ENCODE measurements at places on chromosomes 1 and 21.
A peak's percentile ranks its signal among the peaks of the same experiment; 100 is the strongest.

DNA sequence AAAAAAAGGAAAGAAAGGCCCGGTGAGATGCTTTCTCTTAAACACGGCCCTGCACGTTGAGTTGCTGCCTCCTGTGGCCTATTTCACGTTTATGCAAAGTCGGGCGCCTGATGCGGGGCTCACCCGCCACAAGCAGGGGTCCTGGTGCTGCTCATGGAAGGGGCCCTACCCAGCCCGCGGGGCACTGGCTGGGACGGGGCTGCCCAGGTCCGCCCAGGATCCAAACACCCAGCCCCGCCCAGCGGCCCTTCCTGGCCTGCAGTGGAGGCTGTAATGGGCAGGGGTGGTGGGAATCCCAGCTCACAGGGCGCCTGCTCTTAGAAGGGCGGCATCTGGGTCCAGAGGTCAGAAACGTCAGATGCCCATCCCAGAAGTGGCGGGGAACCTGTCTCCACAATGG, 1.6 kb downstream of the COL6A2 start:
- DNase-seq = no peak

GRCh38 chr1:151199873-151200581, 1.7 kb downstream of the PIP5K1A start:
- no peak for DNase-seq

- no peak for DNase-seq
Measured at GRCh38 chr1:43729816-43730463, 22.6 kb downstream of the ST3GAL3 start.

DNA sequence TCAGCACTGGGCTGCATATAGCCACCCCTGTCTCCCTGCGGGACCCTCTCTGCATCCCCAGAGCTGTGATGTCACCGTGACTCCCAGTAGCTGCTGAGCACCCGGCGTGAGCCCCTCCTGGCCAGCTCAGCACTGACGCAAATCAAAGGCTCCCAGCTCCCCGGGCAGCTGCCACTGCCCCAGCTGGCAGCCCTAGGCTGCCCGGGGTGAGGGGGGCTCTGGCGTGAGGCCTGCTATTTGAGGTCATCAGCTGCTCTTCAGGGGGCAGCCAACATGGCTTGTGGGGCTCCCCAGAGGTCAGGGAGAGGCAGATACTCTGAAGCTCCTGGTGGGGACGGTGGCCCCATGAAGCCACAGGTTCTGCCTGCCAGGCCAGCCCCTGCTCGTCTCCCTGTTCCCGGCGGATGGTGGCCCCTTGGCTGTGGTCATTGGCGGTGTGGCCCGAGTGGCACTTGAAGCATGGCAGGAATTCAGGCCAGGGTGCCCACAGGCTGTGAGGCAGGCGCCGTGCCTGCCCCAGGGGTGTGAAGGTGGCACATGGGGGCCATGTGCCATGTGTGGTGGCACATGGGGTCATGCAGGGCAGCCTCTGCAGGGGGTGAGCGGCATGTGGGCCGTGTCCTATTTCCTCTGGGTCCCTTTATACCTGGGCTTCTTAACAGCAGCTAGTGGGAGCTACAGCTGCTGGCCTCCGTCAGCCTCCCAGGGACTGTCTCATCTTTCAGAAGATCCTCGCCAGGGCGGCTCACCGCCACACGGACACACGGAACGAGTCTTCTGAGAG, 85.4 kb downstream of the SIK1 start:
- DNase-seq = no peak

DNA sequence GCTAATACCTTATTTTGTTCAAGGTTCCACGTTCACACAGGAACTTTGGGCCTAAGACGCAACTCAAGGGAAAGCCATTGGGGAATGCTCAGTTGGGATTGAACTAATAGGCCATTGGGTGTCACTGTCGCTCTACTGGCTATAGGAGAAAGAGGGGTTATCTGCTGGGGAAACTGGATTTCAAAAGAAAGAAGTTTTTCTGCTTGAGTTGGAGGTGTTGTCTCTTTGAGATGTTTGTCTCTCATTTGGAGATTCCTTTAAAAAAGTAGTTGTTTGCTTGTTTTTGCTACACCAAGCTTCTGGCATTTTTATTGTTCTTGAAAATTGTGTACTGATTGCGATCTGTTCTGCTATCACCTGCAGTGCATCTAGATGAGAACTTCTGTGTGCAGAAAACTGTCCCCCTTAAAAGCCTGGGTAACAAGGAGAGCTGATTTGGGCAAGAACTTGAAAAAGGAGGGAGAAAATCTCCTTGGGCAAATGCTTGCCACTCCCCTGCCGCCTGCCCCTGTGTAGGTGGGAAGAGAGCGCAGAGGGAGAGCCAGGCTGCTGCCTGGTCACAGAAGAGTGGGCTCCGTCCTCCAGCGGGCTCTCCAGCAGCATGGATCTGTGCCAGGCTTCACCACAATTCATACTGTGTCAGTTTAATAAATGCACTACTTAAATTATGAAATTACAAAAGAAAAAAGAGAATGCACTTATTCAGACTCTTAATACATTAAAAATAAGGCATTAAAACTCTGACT, 39.9 kb downstream of the PEX14 start:
- no peak for DNase-seq

GRCh38 chr1:177706977-177707376, 262.9 kb downstream of the SEC16B start:
- DNase-seq = no peak

GRCh38 chr1:15324869-15325335, 77.9 kb downstream of the FHAD1 start:
- no peak for DNase-seq

DNA sequence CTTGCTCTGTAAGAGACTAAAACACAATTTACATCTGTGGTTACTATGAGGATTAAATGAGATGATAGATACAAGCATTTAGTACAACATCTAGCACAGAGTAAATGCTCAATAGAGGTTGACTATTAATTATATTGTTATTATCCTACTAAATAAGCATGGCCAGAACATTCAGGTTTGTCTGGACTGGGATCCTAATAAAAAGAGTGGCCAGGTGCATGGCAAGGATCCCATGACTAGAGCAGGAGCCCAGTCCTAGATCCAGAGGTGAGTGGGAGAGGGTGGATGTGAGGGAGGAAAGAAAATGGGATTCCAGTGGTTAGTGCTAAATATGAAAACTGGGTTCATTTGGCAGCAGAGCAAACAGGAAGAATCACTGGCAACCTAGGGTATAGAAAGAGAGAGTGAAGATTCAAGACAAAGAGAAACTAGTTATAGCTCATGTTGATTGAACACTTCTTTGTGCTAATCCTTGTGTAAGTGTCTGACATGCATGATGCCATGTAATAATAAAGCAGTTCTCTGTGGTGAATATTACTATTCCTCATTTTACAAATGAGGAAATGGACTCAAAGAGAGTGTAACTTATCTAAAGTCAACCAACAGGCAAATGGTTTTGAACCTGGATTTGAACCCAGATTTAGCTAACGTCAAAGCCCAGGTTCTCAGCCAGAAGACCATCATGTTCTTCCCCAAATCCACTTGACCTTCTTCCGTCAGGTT, 71.1 kb upstream of the FGGY start:
- no peak for DNase-seq

GRCh38 chr21:41813226-41813625, 46.4 kb upstream of the RIPK4 start:
- DNase-seq = no peak

- DNase-seq = no peak
Measured at GRCh38 chr1:187621951-187622350, 793.2 kb downstream of the PLA2G4A start.

- peak; percentile 49 for DNase-seq
Measured at GRCh38 chr1:10716840-10717239, 79.6 kb downstream of the CASZ1 start.

- peak; percentile 55 for DNase-seq
Measured at GRCh38 chr1:46611691-46612221, 4.9 kb downstream of the MOB3C start.

- no peak for DNase-seq
Measured at GRCh38 chr1:221337106-221337505, 404.8 kb downstream of the DUSP10 start.

GRCh38 chr1:65278376-65279069, 30.8 kb upstream of the DNAJC6 start:
- no peak for DNase-seq

DNA sequence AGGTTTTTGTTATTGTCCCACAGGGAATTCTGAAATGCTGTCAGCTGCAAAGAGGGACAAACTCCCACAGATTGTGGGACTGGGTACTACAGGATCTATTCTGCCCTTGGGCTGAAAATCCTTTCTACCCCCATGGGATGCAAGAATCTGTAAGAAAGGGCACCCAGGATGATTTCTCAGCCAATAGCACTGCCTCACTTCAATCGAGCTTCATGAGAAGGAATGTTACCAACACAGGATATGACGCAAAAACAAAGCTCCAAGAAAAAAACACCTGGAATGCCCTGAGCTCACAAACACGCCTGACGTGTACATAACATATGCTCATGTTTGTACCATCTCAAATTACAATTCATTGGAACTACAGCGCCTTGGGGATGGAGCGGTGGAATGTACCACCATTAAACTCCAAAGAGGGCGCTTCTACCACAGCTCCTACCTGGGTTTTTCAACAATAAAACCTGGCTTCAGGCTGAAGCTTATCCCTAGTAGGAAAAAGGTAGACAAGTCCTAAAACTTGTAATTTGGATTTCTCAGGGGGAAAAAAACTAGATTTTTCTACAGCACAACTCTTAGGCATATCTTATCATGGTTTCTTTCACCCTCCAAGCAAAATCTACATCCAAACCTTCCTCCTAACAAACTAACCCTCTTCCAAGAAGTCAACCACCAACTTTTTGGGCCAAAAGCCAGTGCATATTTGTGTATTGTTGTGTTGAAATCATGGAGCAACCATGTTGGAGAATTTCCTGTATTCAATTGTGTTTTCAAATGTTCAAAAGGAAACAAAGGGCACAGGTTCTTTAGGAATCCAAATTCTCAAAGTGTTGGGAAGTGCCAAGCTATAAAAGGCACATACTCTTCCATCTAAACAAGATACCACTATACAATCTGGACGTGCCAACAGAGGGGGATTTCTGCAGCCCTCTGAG, 78.9 kb downstream of the TGFBR3 start:
- DNase-seq = no peak

- DNase-seq = no peak
Measured at GRCh38 chr1:91596474-91596873, 95.8 kb downstream of the CDC7 start.

DNA sequence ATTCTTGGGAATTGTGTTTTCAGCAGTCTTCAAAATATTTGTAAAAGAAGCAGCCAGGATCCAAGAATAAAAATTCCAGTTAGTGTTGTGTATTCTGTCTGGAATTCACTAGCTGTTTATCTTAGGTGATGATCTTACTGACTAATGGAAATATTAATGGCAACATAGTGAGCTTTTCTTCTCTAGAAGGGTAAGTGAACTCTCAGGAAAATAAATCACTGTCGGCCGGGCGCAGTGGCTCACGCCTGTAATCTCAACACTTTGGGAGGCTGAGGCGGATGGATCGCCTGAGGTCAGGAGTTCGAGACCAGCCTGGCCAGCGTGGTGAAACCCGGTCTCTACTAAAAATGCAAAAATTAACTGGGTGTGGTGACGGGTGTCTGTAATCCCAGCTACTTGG, 87.4 kb upstream of the KIF1B start:
- no peak for DNase-seq

GRCh38 chr1:226078374-226078773, 15.9 kb downstream of the H3-3A start:
- no peak for DNase-seq

- no peak for DNase-seq
Measured at GRCh38 chr1:52191395-52191965, 49.6 kb downstream of the ZFYVE9 start.

- DNase-seq = no peak
Measured at GRCh38 chr1:45753248-45754037, 3.0 kb upstream of the IPP start.

DNA sequence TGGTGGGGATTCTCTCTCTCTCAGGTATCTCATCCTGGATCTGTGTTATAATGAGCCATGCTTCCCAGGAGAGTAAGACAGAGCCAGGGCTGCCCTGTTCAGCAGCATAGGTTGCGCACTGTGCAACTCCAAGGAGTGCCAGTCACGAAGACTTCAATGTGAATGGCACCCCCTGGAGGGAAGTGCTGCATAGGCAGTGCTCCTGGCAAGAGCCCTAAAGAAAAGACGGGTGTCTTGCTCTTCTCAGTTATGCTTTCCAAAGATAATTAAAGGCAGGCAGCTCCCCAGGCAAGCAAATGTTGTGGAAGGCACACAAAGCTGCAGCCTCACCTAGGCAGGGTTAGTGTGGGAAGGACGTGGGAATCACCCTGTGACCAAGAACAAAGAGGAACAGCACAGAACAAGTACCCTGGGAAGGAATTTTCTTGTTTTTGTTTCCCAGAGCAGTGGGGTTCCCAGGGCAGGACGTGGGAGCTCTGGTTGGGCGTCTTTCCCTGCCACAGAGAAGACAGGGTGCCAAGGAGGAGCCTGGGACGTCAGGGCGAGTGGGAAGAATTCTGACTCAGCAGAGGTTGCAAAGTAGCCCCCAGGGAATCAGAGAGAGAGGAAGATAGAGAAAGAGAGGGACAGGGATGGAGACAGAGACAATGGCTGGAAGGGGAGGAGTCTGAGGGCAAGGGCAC, 120.9 kb downstream of the KCNN3 start:
- DNase-seq = no peak

- DNase-seq = no peak
Measured at GRCh38 chr1:8639148-8639547, 178.3 kb downstream of the RERE start.

- DNase-seq = no peak
Measured at GRCh38 chr1:150753416-150753815, 12.2 kb downstream of the CTSS start.

DNA sequence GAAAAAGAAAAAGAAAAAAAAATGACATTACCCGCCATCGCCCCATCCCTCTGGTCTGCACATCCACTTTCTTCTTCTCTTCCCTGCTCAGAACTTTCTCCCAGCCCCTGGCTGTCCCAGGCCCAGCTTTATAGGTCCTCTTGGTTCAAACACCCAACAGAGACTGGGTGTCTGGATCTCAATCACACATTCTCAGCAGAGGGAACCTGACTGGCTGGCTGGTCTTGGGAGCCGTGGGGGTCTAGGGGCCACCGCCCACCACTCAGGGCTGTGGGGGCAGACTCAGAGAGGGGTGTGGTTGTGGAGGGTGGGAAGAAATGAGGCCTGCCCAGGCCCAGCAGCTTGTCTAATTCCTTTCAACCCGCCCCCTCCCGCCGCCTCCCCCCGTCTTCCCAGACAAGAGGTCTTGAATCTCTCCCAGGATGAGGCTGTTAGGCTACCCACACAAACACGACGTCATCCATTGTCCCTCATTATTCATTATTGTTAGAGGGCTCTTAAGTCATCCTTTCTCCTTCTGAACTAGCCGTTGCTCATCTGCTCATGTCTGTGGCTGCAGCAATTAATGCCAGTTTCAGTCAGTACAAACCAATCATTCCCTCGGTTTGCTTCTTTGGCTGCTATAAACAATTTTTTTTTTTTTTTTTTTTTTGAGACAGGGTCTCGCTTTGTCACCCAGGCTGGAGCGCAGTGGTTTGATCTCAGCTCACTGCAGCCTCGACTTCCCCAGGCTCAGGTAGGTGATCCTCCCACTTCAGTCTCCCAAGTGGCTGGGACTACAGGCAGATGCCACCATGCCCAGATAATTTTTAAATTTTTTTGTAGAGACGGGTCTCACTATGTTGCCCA, 40.6 kb upstream of the CLIC4 start:
- no peak for DNase-seq

GRCh38 chr1:201880928-201881571, 7.6 kb upstream of the SHISA4 start:
- DNase-seq = no peak

All from pancreas (tissue), 10 donors.